CD4-positive, alpha-beta memory T cell (primary cell): ENCODE measurements at places on chromosomes 4 and X. TPM values are rescaled to one million over a fixed set of nuclear protein-coding genes. Genes with fewer than 3 reads are reported as not detected.

The MAGEA6 gene
- not detected for total RNA-seq

The MEPE gene
- not detected for total RNA-seq

The SSX1 gene
- not detected for total RNA-seq

The LINC00632 gene
- 14.5 TPM for total RNA-seq

The MAGEB2 gene
- total RNA-seq: not detected

The CNGA1 gene
- not detected for total RNA-seq

The MGST2 gene
- 1.5 TPM for total RNA-seq

The GYPA gene
- total RNA-seq: not detected

The TACR3 gene
- not detected for total RNA-seq

The BTK gene
- 1.6 TPM for total RNA-seq

The HSFX4 gene
- total RNA-seq: not detected
